Activated CD4-positive, alpha-beta memory T cell treated with anti-CD3 and anti-CD28 coated beads, Interleukin-2, amount 10 ng/mL, durations not matched to agents 7 days and 5 days (primary cell): ENCODE measurements at places on chromosomes 13 and 19. TPM values are rescaled to one million over a fixed set of nuclear protein-coding genes. Genes with fewer than 3 reads are reported as not detected.

The SPACA4 gene
- not detected for total RNA-seq

The FOSB gene
- 15.3 TPM for total RNA-seq

The HOMER3 gene
- not detected for total RNA-seq

DNA sequence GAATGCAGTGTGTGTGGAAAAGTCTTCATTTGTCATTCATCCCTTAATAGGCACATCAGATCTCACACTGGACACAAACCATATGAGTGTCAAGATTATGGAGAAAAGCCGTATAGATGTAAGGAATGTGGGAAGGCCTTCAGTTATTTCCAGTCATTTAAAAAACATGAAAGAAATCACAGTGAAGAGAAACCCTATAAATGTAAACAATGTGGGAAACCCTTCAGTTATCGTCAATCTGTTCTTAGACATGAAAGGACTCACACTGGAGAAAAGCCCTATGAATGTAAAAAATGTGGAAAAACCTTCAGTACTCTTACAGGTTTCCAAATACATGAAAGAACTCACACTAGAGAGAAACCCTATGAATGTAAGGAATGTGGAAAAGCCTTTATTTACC lies 45.3 kb downstream of the ZNF136 start:
- no peaks in the 10 kb centered on the region for H3K4me1 ChIP-seq
- no peaks in the 10 kb centered on the region for H3K27me3 ChIP-seq
- H3K4me3 ChIP-seq: no peak overlapping the region
- DNase-seq: no peak
- no peak overlapping the region for H3K27ac ChIP-seq

DNA sequence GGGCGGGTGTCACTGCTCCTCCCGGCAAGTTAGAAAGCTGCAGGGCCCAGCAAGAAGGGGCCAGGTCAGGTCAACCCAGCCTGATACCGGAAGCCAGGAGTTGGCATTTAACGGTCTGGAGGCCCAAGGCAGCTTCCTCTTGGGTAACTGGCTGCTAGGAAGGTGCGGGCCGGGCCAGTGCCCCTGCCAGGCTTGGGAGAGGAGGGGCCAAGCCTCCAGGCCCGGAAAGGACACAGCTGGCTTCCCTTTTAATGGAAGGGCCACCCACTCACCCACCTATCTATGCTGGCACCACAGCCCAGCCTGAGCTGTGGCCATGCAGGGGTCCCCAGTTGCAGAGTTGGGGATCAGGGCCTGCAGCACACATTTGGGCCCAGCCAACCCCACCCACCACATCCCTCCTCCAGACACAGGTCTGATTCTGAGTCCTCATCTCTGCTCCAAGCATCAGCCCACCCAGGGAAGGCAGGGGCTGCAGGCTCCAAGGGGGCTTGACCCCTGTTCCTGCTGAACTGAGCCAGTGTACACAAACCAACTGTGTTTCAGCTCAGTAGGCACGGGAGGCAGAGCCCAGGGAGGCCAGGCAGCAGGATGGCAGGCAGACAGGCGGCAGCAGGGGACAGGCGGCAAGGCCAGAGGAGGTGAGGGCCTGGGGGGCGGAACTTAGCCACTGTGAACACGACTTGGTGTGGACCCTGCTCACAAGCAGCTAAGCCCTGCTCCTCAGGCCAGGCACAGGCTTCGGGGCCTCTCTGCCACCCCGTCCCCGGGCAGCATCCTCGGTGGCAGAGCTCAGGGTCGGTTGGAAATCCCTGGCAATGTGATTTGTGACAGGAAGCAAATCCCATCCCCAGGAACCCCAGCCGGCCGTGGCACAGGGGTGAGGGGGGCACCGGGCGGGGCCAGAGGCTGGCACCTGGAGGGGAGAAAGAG lies 40.8 kb downstream of the ZSWIM4 start:
- no peak for DNase-seq
- peak overlapping the region; percentile 65 for H3K4me3 ChIP-seq
- H3K27ac ChIP-seq: peak overlapping the region; percentile 87
- H3K27me3 ChIP-seq: no peaks in the 10 kb centered on the region
- H3K36me3 ChIP-seq: peaks cover 62% of the 10 kb centered on the region

DNA sequence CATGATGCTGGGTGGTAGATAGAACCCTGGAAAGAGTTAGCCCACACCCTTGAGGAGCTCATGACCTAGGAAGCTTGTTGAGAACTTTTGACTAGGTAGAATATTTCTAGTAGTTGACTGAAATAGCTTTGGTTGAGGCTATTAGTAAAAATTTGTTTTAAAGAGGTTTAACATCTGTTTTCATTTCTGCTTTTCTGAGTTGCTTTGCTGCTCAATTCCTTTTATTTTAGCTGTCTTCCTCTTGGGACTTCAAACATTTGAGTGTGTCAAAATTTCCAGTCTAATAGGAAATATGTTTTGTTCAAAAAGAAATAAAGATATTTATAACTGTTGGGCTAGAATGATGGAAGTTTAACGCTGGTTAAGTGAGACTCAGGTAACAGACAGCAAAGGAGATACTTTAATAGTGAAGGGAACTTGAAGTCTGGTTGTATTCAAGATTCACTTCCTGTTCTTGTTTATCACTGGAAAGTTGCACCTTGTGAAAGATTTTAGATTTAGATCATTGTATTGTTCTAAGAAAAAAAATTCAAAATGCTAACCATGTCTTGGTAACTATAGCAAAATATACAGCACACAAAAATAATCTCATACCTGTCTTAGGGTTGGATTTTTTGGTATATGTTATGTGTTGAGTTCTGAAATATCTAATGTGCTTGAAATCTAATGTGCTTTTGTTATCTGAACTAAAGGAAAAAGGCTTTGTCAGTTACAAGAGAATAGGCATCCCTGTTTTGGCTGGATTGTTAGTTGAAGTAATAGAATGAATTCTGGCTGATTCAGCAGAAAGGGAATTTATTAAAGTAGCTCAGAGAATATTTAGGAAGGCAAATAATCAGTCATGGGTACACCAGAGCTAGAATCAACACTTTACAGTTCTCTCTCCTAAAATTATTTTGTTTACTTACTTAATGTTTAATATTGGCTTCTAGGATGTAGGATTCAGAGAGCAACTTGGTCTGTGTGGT lies 24.4 kb upstream of the GPR18 start:
- peak overlapping the region; percentile 40 for H3K4me3 ChIP-seq
- DNase-seq: no peak
- no peaks in the 10 kb centered on the region for H3K27me3 ChIP-seq
- peak overlapping the region; percentile 85 for H3K27ac ChIP-seq
- H3K4me1 ChIP-seq: peaks cover 80% of the 10 kb centered on the region
- H3K36me3 ChIP-seq: peaks cover 40% of the 10 kb centered on the region

GRCh38 chr13:39272994-39273393 lies 234.7 kb downstream of the NHLRC3 start:
- H3K36me3 ChIP-seq: no peaks in the 10 kb centered on the region
- peaks cover 17% of the 10 kb centered on the region for H3K27me3 ChIP-seq
- H3K27ac ChIP-seq: no peak overlapping the region
- no peaks in the 10 kb centered on the region for H3K4me1 ChIP-seq
- no peak overlapping the region for H3K4me3 ChIP-seq
- DNase-seq: no peak

GRCh38 chr13:45773236-45773635 lies 71.1 kb downstream of the CBY2 start:
- H3K4me1 ChIP-seq: no peaks in the 10 kb centered on the region
- H3K27ac ChIP-seq: no peak overlapping the region
- H3K36me3 ChIP-seq: no peaks in the 10 kb centered on the region

GRCh38 chr13:100534147-100534843 lies 54.3 kb downstream of the GGACT start:
- H3K4me3 ChIP-seq: no peak overlapping the region
- peaks cover 23% of the 10 kb centered on the region for H3K4me1 ChIP-seq
- H3K27ac ChIP-seq: no peak overlapping the region
- H3K36me3 ChIP-seq: no peaks in the 10 kb centered on the region

GRCh38 chr13:74129500-74130191 lies 4.6 kb downstream of the KLF12 start:
- H3K36me3 ChIP-seq: peaks cover 14% of the 10 kb centered on the region
- no peaks in the 10 kb centered on the region for H3K27me3 ChIP-seq
- H3K4me1 ChIP-seq: peaks cover 52% of the 10 kb centered on the region
- H3K4me3 ChIP-seq: peak overlapping the region; percentile 51
